Activated CD4-positive, alpha-beta T cell treated with anti-CD3 and anti-CD28 coated beads, Interleukin-2, amount 10 ng/mL, durations not matched to agents 24 days and 14 days (primary cell): ENCODE measurements at places on chromosomes 11 and 22.

- DNase-seq, result no peak
Observed at GRCh38 chr22:45638834-45639746, 32.5 kb upstream of the ATXN10 start.

DNA sequence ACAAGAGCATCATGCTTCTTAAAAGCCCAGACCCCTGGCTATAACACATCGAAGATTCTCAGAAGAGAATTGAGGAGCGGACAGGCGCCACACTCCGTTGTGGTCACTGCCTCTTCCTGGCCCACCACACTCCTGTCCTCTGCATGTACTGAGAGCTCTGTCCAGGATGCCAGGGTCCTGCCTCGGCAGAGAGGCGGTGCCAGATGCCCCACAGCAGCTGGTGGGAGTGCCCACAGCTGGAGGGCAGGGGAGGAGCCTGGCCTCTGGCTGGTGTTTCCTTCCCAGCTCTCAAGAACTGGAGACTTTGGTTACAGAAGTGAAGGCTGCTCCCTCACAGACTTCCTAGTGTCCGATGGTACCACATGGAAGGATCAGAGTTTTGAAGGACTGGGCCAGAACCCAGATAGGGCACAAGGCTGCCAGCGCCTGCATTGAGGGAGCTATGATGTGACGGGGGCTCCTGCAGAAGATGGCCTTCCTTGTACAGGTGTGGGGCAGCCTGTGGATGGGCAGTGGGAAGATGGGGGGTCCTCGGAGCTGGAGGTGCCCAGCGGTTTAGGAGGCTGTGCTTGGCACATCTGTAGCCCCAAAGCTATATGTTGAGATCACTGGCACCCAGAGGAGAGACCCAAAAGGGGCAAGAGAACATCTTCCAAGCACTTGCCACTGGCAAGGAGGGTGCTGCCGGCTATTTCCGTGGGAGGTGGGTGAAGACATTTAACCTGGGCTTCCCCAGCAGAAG is 19.4 kb downstream of the RSPH14 start:
- no peak for DNase-seq

DNA sequence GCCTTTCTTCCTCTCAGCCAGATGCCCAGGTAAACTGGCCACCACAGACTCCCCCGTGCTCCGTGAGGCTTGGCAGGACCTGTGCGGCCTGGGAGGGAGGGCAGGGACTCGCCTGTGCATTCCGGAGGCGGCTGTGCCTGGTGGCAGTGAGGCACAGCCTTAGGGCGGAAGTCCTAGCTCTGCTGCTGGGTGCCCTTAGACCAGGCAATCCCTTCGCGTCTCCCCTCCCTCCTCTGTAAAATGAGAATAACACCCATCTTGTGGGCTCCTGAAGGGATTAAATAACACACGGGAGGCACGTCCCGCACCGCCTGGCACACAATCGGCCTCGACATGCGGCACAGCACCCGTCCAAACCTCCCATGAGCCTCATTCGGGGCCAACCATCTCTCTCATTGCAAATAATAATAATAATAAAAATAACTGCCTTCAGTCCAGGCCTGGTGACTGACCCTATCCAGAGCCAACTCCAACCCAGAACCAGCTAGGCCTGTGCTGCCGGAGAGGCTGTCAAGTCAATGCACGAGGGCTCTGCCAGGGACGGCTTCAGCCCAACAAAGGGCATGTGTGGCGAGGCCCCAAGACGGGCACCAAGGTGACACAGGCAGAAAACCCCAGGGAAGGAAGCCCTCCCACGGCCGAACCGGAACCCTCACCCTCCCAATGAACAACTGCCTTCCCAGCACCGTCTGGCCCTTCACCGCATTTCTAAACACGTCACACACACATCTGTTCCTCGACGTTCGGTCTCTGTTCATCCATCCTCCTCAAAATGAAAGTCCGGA is 8.2 kb downstream of the LTO1 start:
- no peak for DNase-seq

DNA sequence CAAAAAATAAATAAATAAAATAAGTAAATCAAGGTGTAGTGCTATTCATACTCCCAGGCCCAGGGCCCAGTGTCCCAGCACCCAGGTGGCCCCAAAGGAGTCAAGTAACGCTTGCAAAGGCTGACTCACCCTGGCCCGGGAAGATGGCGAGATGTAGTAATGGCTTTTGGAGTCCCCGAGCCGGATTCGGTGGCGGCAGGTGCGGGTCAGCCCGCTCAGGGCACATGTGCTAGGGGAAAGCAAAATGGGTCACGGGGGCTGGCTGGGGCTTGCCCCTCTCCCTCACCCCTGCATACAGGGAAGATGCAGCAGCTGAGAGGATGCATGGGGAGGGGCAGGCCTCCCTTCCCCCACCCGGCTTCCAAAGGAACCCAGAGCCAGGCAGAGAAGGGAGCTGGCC is 11.0 kb upstream of the FADS3 start:
- no peak for DNase-seq

DNA sequence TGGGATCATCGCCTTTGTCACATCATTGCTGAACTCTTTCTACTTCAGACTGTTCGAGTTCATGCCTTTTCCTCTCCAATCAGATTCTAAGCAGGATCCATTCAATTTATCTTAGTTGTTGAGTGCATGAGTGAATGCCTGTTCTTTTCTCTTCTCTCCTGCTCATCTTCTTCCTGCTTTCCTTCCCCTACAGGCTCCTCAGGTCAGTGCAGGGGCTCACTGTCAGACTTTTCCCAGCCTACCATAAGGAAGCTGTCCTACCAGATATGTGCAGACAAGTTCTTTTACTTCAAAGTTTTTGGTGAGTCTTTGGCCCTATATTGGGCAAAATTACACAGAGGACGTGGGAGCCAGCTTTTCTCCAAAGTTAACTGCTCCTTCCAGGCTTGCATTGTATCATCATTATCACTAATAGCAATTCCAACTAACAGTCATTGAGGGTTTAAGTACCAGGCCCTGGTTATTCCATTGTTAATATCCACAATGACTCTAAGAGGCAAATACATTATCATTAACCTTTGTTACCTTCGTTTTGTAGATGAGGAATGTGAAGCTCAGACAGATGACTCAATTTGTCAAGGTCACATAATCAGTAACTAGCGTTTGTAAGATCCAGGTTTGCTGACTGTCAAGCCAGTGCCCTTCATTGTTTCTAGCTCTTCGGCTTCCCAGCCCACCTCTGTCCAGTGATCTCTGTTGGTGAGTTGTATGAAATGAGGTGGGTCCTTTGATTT is 30.4 kb downstream of the OR6Q1 start:
- no peak for DNase-seq

GRCh38 chr22:16958475-16958874 is 49.5 kb downstream of the GAB4 start:
- no peak for DNase-seq

DNA sequence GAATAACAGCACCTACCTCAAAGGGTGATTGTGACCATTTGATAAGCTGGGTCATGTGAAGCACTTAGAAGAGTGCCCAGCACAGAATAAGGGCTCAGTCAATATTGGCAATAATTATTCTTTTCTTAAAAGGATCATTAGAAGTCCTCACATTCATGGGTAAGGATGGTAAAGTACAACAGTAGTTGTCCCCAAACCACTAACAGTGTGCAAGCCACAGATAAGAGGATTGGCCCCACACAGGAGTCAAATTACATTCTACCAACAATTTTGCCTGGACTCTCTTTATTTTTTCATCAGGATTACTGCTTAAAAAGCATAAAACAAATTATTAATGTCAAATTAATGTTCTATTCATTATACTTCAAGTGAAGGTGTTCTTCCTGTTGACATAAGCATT is 271.5 kb upstream of the PDGFD start:
- no peak for DNase-seq

DNA sequence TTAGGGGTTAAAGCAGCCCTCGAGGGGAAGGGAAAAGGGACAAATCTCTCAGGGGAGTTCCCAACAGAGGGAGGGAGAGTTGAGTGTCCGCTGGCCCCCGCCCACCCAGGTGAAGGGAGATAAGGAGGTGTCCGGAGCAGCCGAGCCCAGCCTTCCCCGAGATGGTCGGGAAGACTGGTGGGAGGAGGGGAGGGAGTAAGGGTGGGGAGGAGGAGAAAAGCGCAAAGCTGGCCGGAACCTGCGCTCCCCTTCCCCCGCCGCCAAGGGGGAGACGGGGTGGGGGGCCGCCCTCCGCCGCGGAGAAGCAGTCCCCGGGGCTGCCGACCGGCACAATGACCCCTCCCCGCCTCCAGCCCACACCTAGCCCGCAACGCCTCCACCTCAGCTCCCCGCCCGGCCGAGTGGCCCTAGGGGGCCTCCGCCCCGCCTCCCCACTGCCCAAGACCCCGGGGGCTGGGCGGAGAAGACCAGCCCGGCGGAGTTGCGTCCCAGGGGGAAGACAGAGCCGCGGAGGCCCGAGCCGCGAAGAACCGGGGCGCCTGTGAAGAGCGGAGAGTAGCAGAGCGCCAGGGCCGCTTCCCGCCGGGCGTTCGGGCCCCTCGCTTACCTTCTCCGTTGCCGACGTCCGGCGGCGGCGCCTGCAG is 479 bp downstream of the RSF1 start:
- DNase-seq, result peak; percentile 80

GRCh38 chr11:57539342-57539741 is 1.9 kb downstream of the SMTNL1 start:
- DNase-seq, result no peak

DNA sequence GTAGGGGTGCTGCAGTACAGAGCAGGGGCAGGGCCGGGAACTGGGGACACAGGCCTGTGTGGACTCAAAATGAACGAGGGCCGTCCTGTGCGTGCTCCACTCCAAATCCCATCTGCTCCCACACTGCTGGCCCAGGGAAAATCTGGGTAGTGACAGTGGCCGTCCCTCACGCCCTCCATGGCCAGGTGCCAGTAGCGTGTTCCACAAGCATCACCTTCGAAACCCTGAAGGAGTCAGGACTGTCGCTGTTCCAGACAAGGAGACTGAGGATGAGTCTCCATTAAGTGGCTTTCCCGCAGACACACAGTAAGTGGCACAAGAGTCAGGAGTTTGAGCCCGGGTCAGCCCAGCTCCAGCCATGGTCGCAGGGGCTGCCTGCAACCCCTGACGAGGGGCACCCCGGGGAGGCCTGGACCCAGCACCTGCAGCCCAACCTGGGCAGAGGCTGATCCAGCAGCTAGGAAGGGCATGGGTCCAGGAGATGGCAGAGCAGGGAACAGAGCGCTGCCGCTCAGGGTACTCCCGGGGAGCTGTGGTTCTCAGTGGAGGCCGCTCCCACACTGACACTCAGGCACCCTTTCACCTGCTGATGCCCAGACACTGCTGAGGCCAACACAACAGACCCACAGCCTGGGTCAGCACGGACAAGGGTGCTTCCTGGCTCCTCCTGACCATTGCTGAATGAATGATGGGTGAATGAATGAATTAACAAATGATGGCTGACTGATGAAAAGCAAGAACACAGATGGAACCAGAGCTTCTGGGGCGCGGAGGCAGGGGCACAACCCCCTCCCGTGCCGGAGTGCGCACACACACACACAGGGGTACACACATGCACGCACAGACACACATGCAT is 35.3 kb downstream of the IGF2 start:
- no peak for DNase-seq

- DNase-seq, result no peak
Observed at GRCh38 chr11:20658135-20658534, 11.3 kb upstream of the NELL1 start.

DNA sequence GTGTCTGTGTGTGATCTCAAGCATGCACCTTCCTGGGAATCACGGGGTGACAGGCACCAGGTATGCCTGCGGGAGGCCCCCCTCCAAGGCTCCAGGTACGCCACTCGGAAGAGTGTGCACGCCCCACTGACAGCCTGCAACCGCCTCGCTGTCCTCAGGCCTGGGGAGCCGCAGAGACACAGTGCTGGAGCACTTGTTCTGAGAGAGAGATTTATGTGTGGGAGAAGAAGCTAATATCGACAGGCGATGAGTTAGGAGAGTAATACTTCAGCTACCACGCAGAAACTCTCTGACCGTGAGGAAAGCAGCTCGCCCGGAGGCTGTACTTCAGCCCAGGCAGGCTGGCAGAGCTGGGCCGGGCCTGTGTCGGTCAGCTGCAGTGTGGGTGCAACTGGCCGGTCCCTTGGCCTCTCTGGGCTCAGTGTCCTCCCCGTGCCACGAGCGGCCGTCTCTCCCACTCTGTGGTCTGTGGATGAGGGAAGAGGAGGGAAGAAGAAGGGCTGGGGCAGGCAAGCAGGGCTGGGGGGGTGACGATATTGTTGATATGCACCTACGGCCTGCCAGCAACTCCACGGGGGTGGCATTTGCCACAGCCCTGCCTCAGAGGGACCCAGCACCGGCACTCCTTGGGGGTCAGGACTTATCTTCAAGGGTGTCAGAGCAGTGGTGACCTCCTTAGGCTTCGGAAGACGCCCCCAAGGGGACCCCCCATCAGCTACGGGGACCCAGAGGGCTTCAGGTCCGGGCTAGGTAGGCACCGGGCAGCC is 7.3 kb downstream of the B3GAT1 start:
- no peak for DNase-seq

GRCh38 chr11:130425156-130425555 is 3.3 kb downstream of the ADAMTS8 start:
- DNase-seq, result no peak
